Stimulated activated CD4-positive, alpha-beta T cell treated with anti-CD3 and anti-CD28 coated beads, Interleukin-15, amount 100 ng/mL, for 48 hours (primary cell): ENCODE measurements at places on chromosomes 4 and X.

DNA sequence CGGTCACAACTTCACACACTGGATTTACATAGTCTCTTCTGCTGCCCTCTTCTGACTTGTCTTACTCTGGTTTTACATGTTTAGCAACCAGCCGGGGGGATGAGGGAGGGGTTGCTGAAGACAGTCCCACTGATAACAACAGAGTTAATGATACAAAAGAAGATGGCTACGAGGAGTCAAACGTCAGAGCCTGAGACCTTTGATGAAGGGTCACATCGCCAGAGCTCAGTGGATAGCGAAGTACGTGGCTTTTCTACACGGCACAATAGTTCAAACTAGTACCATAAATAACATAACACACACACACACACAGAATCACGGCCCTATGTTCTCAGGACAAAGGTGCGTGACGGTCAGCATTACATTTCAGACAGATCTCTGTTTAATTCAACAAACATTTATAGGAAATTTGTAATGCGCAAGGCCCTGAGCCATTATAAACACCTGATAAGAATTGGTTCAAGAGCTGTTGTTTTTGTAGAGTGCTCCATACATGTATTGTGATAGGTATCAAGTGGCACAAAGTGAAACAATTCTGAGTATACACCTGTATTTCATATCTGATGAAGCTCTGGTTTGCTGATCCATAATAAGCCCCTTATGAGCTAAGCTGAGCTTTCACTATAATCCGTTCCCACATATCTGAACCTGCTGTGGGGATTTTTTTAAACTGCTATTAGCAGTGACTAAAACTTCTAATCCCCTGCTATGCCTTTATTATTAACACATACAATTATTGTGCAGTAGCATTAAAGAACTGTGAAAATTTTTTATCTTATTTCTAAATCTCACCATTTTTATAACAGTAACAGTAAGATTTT, 100.0 kb downstream of the NR3C2 start:
- DNase-seq: no peak

GRCh38 chr4:71360844-71361243, 22.0 kb downstream of the SLC4A4 start:
- DNase-seq: no peak

GRCh38 chr4:41693629-41694028, 54.9 kb downstream of the PHOX2B start:
- DNase-seq: no peak

DNA sequence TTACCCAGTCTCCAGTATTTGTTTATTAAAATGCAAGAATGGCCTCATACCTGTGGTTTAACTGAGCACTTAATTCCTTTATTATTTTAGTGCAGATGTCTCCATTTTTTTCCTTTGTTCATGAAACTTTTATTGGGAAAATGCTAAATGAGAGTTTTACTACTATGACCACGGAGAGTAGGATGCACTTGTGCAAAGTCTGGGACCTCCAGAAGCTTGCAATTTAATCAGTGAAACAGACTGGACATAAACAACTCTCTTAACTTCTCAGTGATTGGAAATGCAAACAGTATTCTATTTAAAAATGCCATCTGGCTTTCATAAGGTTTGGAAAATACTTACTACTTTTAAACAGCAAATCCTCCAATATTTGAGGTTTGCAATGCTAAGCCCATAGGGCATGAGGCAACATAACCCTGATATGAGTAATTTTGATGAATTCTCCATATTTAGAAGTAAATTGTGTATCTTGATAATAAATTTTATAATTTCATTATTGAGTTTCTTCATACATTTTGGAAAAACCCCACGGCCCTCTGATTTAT, 718.7 kb upstream of the MAGEB2 start:
- no peak for DNase-seq

- no peak for DNase-seq
Observed at GRCh38 chrX:47030339-47030738, 47.9 kb upstream of the RGN start.

- DNase-seq: no peak
Observed at GRCh38 chrX:49978176-49978575, 55.8 kb downstream of the CLCN5 start.

GRCh38 chrX:40644821-40645358, 2.5 kb downstream of the CXorf38 start:
- no peak for DNase-seq
